ENCODE measurements at places on chromosomes 7 and 10. TPM values are rescaled to one million over a fixed set of nuclear protein-coding genes. Genes with fewer than 3 reads are reported as not detected.

EPHA1 gene
- 38.9 TPM for total RNA-seq

- no peak for DNase-seq
Observed at GRCh38 chr10:4121502-4122380, 336.7 kb upstream of the KLF6 start.

DNA sequence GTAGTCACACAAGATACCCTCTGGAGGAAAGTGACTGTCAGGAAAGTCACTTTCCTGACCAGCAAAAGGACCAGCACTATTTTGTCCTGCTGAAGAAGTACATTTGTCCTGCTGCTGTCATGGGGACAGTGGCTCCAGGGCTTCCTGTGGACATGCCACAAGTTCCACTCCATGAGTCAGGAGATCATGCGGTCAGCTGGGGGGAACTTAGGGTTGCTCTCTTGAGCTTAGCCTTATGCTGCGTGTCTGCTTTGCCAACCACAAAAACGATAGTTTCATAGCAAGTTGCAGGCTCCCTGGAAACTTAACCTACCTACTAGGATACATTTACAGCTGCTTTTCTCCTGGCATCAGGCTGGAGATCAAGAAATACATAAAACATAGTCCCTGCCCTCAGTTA, 19.8 kb upstream of the ALOX5 start:
- no peak for DNase-seq

DNA sequence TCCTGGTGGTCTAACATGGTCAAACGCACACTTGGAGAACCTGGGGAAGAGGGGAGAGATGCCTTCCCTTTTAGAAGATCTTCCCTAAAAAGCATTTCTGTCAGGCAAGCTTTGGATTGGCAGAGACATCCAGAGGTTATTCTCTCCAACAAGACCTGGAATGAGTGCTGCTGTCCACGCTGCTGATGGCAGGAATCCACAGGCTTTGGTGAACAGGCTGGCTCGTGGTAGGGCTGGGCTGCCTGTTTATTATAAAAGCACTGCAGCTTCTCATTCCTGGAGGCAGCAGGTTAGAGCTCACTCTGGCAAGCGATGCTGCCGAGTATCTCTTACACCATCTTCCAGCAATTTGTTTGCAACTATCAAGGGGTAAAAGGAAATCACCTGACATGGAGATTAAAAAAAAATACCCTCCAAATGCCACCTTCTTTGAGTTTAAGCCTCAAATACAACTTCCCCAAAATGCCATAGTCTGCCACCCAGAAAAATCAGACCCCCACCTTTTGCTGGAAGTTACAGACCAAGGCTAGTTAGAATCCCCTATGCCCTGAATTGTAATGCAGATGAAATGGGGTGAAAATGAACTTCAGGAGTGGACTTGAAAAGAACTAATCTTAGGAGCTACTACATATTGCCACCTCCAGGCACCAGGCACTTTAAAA, 152.1 kb upstream of the KMT2E start:
- DNase-seq: no peak
